ENCODE measurements at places on chromosomes 7 and 10. TPM values are rescaled to one million over a fixed set of nuclear protein-coding genes. Genes with fewer than 3 reads are reported as not detected.

DNA sequence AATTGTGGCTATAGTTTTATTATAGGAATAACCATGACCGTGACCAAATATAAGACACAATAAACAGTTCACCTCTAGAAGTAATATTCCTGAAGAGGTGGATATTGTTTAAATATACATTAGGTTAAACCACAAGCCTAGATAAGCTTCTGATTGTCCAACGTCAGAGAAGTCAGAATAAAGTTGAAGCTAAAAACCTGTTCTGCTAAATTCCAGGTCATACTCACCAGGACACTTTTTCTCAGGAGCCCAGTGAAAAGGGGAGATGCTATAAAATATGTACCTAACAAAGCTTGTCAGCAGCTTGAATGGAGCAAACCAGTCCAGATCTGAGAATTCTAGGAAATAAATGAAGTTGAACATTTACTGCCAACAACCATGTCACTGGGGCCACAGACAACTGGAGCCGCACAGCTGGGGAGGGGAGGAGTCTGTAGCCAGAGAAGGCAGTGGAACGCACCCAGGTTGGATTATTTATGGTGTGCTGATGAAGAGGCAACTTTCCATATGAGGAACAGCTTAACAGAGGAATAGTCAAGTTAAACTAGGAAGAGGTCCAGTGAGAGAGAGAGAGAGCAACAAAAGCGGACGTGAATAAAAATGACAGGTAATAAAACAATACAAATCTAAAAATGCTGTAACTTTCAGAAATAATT lies 191.1 kb downstream of the ZNF438 start:
- no peaks in the 10 kb centered on the region for H3K36me3 ChIP-seq
- H3K27ac ChIP-seq, result no peak overlapping the region
- H3K27me3 ChIP-seq, result no peaks in the 10 kb centered on the region
- H3K4me1 ChIP-seq, result no peaks in the 10 kb centered on the region
- DNase-seq, result no peak

DNA sequence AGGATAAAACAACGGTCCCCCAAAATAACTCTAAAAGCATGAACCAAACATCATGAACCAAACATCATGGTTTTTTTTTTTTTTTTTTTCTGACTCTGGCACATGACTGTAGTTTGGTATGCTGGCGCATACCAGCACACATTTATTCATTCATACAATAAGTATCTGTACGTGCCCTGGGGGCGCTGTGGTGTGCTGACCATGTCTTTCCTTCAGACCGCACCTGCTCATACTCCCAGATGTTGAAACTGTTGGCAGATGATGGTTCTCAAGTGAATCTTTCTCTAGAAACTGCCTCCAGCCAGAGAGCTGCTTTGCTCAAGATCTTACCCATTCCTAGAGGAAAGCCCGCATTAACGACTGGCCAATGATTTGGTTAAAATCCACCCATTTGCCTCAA lies 114.7 kb upstream of the ANKRD30A start:
- no peaks in the 10 kb centered on the region for H3K36me3 ChIP-seq
- no peak overlapping the region for H3K4me3 ChIP-seq
- H3K27ac ChIP-seq, result no peak overlapping the region

DNA sequence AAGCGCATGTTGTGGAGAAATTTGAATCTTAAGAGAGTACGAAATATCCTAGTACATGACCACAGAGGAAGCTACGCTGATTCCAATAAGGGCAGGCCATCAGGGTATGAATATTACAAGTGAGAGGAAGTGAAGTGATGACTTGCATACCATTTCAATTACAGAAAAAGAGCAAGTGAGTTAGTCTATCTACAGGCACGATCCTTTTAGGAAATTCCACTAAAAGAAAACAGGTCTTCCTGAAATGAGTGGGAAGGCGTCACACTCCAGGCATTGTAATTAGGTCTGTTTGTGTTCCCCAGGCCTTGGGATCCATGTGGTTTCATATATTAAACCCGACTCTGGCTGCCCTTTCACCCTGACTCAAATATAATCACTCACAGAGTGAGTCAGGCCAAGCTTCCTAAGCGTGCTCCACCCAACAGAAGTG lies 152.5 kb downstream of the SEMA3A start:
- H3K27me3 ChIP-seq, result no peaks in the 10 kb centered on the region
- H3K4me3 ChIP-seq, result no peak overlapping the region
- no peak for DNase-seq
- H3K27ac ChIP-seq, result no peak overlapping the region
- H3K36me3 ChIP-seq, result no peaks in the 10 kb centered on the region

OR2A7 gene
- 9.4 TPM for total RNA-seq
